ENCODE measurements at places on chromosomes 3 and 15. TPM values are rescaled to one million over a fixed set of nuclear protein-coding genes. Genes with fewer than 3 reads are reported as not detected.

CFAP44 gene
- 8.6 TPM for total RNA-seq

ISLR gene
- total RNA-seq, result 102 TPM

DNA sequence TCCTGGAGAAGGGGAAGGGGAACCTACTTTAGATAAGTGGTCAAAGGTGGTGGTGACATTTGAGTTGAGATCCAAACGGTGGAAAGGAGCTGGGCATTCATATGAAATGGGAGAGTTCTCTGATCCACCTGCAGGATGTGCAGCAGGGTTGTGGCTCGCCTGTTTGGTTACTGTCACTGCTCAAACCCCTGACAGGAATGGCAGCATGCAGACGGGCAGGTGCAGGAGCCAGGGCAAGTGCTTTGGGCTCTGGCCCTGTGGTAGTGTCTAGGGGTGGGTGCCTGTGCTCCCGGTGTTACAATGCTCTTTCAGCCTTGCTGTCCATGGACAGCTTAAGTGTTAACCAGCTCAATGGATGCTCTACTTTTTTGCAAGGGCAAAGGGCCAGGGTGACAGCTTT lies 18.5 kb downstream of the PAQR9 start:
- DNase-seq, result no peak

- DNase-seq, result no peak
These were observed 447.2 kb downstream of the SHQ1 start for GRCh38 chr3:72401005-72401545.

GRCh38 chr3:183809270-183809669 lies 16.1 kb downstream of the MAP6D1 start:
- DNase-seq, result no peak

DNA sequence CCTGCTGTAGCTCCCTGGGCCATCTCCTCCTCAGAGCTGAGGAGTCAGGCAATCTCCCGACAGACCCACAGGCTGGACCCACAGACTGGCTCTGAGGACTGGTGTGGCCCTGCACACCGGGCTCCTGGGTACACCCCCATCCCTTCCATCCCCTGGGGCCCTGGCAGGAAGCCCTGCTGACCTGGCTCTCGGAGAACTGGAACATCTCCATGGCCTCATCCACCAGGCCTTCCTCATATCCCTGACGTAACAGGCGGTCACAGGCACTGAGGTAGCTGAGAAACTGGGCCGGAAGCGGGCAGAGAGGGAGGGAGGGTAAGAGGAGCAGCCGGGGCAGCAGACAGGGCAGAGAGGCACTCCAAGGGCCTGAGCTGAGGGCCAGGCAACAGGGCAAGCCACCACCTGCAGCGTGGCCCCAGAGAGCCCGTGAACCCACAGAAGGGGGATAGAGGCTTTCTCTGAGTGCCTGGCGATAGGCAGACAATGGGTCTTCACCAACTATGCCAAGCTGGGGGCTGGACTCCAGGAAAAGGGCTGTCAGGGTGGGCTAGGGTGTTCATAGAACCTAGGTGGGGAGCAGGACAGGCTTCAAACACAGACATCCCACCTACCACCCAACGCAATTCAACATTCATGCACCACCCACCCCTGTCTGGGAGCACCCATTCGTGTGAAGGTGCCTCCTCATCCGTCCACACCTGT lies 17.9 kb downstream of the KBTBD13 start:
- peak; percentile 59 for DNase-seq

DNA sequence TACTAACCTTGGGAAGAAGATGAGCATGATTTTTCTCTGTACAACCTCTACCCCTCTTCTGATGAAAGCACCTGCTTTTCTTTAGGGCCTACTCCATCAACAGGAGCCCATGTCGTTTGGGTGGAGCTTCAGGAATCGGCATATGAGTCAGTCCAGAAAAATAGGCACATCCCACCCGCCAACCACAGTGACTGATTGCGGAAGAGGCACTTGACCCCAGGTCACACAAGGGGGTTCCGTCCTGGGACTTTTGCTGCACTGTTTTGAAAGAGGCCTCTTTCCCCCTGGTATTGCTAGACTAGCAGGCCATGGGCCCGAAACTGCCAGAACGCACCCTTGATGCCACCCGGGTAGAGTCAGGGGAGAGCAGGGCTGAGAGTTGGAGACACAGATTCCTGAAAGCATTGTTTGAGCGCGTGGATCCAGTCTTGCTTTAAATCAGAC lies 19.3 kb upstream of the NRROS start:
- peak; percentile 68 for DNase-seq

DNA sequence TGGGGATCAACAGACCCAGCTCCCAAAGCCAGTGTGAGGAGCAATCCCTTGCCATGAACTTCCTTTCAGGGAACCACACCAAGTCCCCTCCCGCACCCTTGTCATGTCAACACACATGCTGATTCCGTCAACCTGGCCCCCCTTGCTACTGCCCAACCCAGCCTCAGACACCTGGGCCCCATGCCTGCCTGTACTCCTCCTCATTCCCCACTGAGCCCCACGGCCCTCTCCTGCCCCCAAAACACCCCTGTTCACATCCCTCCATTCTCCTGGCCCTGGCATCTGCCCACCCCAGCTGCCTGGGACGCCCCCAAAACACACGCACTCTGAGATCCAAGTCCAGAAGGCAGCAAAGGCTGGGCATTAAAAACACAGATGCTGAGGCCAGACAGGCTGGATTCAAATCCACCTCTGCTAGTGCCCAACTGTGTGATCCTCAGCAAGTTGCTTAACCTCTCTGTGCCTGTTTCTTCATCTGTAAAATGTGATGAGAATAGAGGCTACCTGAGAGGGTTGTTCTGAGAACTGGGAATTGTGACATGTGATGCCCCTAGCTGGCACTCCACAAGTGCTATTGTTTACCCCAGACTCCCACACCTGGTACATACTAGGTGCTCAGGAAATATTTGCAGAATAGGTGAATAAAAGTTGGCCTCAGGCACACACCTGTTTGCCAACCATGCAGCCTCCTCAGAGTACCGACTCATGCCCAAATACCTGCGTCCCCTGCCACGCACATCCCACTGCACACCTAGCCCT lies 2.3 kb downstream of the PLXND1 start:
- DNase-seq, result no peak
